ENCODE measurements at places on chromosomes 16 and 17.

- DNase-seq: no peak
Observed at GRCh38 chr16:69040144-69040909, 65.1 kb upstream of the HAS3 start.

DNA sequence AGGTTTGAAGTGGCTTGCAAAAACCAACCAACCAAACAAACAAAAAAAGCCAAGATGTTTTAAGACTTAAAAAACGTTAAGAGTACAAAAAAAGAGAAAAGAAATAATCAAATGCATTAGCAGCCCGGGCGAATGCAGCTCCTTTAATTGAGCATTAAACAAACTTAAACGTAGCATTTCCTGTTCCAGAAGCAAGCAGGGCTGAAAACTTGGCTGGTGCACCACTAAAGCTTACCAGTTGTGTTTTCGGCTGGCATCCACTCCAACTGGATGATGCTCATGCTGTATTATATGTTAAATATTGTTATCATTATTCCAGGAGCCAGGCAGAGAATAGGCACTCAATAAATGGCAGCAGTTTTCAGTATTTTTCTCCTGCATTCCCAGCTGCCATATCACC is 45.1 kb downstream of the IRX6 start:
- no peak for DNase-seq

GRCh38 chr16:54506741-54507500 is 220.3 kb upstream of the IRX3 start:
- DNase-seq: no peak

- no peak for DNase-seq
Observed at GRCh38 chr16:46996391-46996790, 22.9 kb upstream of the DNAJA2 start.

- DNase-seq: no peak
Observed at GRCh38 chr16:56300242-56300623, 108.9 kb downstream of the GNAO1 start.

DNA sequence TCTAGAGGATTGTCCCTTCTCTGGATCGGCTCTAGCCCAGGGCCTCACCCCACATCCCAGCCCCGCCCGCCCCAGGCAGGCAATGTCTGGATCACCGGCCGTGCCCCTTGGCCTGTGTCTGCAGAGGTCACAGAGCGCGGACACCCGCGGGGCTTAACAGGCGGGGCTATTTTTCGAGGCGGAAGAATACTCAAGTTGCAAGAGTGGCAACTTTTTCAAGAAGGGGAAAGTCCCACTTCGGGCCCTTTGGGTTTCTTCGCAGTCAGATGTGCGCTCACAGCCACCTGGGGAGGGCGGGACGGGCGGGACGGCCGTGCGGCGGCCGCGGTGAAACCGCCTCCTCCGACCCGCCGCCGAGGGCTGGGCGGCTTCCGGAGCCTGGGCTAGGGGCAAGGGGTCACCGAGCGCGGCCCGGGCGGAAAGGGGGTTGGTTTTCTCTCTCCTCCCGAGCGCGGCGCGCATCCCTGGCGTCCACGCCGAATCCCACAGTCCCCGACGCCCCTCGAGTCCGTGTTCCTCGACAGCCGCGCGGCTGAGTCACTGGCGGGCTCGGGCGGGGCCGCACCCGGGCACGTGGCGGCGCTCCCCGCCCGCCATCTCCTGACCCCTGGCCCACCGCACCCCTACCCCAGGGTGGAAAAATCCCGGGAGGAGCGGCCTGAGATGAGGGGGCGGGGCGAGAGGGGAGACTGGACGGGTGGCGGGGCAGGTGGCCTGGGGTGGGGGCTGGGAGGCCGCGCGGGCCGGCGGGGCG is 1.2 kb upstream of the PFN1 start:
- DNase-seq: peak; percentile 79

- DNase-seq: no peak
Observed at GRCh38 chr17:64092113-64092512, 37.8 kb downstream of the ERN1 start.

- peak; percentile 26 for DNase-seq
Observed at GRCh38 chr17:58301504-58302150, 20.9 kb upstream of the MPO start.

DNA sequence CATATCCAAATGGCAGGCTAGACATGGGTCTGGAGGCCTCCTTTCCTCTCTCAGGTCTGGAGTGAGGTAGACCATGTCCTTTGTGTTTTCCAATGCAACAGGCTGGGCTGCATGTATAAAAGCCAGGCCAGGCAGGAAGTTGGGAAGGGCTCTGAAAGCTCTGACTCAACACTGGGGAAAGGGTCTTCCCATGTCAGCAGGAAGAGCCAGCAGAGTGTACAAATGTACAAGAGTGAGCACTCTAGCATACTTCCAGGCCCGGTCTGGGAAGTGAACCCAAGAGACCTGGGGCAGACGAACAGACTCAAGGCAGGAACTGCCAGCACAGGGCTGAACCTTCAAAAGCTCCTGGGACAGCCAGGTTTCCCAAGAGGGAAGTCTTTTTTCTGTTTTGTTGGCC is 7.0 kb downstream of the ATPAF2 start:
- DNase-seq: no peak

- DNase-seq: no peak
Observed at GRCh38 chr17:40958086-40958953, 8.4 kb downstream of the KRT39 start.

DNA sequence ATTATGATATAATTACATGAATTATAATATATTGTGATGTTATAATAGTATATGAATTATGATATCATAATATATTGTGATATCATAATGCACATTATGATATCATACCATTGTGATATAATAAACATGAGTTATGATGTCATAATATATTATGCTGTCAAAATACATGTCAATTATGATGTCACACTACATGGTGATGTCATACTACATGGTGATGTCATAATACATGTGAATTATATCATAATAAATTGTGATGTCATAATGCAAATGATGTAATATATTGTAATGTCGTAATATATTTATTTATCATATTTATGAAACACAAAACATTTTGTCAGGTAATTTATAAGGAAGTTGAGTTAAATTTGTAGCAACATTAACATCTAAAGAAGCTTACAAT is 1950.1 kb downstream of the TP53TG3F start:
- DNase-seq: no peak

GRCh38 chr16:2768403-2769089 is 8.5 kb downstream of the ELOB start:
- no peak for DNase-seq

DNA sequence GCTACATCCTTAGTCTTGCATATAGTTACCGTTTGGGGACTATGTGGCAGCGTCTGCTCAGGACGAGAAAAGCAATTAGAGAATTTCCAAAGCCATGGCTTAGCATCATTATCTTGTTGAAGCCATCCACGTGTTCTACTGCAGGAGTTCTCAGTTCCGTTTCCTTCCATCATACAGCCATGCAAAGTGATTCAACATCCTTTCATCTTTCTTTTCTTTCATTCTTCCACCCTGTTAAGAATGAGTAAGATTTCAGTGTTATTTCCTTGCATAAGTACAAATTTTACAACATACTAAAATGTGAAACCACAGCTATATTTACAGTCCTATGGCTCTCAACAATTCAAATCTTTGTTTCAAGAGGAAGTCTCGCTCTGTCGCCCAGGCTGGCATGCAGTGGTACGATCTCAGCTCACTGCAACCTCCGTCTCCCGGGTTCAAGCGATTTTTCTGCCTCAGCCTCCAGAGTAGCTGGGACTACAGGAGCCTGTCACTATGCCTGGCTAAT is 3.8 kb downstream of the MARF1 start:
- peak; percentile 38 for DNase-seq

- DNase-seq: no peak
Observed at GRCh38 chr16:88861359-88861758, 4.4 kb downstream of the TRAPPC2L start.

- DNase-seq: no peak
Observed at GRCh38 chr16:1713331-1713730, 7.3 kb downstream of the MAPK8IP3 start.

DNA sequence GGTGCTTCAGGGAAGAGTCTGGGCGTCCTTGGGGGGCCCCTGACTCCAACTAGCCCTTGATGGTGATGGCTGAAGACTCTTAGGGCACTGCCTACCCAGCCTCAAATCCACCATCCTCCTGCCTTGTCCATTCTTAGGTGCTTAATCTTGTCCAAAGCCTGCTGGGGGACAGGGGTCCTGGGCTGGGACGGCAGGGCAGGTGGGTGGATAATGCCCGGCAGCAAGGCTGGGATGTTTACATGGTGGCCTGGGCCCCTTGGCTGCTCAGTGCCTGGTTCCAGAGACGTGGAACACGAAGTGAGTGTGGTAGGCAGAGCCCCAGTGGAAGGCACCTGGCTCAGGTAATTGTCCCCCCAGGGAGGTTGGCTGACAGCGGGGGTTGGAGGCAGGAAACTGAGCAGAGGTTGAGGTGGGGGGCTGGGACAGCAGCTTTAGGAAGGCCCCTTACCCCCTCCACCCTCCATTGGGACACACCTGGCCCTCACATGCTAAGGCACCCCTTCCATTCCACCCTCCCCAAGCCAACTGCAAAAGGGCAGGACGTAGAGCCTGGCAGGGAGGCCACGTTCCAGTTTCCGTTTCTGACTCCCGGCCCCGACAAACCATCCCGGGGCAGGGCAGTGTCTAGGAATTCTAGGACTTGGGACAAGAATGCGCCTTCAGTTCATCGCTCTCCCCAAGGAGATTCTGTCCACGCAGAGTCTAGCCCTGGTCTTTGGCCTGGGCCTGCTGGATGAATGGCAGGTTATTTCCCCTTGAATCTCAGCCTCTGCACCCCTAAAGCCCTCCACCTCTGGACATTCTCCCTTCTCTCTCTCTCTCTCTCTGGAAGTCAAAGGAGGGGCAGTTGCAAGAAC is 1.9 kb downstream of the FOXJ1 start:
- no peak for DNase-seq

DNA sequence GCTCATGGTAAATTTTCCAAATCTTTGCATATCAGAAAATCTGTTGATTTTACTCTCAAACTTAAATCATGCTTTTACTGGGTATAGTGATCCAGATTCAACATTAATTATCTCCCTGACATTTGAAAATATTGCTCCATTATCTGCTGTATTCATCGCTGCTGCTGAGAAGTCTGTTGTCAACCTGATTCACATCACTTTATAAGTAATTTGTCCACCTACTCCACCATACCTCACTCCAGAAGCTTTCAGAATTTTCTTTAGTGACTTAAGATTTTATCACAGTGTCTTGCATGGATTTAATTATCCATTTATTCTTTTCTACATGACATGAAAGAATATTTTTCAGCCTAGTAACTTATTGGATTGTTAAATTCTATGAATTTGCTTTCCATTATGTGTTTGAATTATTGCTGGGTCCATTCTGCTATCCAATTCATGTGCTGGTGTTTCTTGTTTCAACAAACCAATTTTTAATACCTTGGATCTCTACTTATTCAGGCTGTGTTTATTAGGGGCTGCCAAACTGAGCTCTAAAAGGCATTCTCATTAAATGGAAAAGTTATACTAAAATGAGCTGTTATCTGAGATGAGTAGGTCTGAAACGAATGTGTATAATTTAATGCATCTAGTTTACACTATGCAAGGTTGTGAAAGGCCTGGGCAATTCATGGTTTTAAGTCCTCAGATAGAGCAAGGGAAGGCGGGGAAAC is 519.3 kb upstream of the CDH11 start:
- DNase-seq: no peak

- DNase-seq: no peak
Observed at GRCh38 chr17:28008513-28008912, 34.0 kb upstream of the NLK start.

GRCh38 chr17:74736513-74737298 is at the start of gene RAB37:
RAB37 (plus strand) TSS chr17:74737256; CDS start chr17:74737273, 17 bp downstream.
- DNase-seq: no peak

DNA sequence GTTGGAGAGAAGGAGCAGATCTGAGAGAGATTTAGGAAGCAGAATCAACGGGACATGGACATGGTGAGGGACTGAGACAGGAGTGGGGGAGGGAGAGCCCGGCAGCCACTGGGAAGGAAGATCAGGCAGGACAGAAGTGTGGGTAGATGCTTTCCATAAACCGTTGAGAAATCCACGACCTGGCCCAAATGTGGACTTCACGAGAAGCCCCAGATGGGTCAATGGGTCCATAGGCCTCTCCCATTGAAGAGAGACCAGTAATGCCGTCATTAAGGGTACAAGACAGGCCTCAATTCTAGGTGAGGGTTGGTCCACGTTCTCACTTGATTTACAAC is 530 bp upstream of the CCL22 start:
- DNase-seq: no peak

GRCh38 chr17:64150237-64151015 is 20.5 kb upstream of the ERN1 start:
- no peak for DNase-seq

DNA sequence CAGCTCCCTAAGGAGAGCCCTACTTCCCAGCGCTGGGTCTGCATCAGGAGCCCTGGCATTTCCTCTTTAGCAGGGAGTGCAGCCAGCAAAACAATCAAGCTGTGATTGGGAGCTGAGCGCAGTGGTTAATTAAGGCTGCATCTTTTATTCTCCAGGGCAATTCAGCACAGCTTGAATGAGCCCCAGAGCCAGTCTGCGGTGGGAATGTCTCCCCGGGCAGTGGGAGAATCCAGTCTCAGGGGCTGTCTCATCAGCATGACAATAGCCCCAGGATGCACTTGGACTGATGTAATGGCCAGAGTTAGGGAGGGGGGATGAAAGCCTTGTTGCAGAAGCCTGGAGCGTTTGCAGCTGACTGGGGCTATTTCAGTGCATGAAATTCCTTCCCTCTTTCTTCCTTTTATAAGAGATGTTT is 292.6 kb upstream of the SOX9 start:
- DNase-seq: no peak

DNA sequence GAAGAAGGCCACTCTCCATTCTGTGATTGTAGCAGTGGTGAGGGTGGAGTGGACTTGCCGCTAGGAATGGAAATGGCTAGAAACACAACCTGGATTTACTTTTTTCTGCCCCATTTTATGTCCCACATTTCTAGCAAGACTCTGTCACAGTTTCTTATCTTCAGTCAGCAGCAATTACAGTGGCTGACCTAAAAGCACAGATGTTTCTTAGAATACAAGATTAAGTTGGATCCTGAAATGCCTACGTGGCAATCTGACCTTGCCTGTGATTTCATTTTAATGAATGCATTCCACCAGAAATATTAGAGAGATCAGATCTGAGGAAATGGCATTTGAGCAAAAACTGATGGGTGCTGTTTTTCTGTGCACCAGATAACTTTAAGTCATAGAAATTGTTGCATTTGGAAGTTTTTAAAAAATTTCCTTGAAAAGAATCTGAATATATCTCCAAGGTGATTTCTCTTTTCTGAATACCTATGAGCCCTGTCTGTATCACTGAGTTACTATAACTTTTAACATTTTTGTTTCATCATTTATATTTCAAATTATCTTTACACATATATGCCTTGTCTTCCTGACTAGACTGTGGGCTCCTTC is 5.4 kb downstream of the HEATR3 start:
- DNase-seq: no peak

DNA sequence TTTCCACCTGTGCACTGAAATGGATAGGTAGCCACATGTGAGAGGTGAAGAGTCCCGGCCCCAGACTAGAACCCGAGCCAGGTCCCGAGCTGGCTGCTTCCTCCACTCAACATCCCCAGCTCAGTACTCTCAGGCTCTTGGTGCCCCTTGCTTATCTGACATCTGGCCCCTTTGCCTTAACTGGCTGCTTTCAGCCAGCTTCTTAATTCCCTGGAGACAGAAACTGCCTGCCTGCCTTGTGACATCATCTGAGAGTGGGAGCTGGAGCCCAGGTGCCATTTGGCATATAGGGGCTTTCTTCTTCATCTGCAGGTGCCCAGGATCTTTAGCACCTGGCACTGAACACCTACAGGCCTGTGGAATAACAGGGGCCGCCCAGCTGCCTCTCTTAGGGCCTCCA is 8.9 kb downstream of the CHAD start:
- DNase-seq: no peak

- no peak for DNase-seq
Observed at GRCh38 chr16:2846511-2847310, 11.3 kb downstream of the PRSS22 start.

- no peak for DNase-seq
Observed at GRCh38 chr16:68097088-68097487, 11.9 kb downstream of the NFATC3 start.
